GM12891 (cell line): ENCODE measurements at places on chromosomes 7 and 10.

- DNase-seq = no peak
Measured at GRCh38 chr7:141213226-141213625, 139.4 kb downstream of the TMEM178B start.

- DNase-seq = no peak
Measured at GRCh38 chr7:27670676-27671075, 8.0 kb upstream of the HIBADH start.

DNA sequence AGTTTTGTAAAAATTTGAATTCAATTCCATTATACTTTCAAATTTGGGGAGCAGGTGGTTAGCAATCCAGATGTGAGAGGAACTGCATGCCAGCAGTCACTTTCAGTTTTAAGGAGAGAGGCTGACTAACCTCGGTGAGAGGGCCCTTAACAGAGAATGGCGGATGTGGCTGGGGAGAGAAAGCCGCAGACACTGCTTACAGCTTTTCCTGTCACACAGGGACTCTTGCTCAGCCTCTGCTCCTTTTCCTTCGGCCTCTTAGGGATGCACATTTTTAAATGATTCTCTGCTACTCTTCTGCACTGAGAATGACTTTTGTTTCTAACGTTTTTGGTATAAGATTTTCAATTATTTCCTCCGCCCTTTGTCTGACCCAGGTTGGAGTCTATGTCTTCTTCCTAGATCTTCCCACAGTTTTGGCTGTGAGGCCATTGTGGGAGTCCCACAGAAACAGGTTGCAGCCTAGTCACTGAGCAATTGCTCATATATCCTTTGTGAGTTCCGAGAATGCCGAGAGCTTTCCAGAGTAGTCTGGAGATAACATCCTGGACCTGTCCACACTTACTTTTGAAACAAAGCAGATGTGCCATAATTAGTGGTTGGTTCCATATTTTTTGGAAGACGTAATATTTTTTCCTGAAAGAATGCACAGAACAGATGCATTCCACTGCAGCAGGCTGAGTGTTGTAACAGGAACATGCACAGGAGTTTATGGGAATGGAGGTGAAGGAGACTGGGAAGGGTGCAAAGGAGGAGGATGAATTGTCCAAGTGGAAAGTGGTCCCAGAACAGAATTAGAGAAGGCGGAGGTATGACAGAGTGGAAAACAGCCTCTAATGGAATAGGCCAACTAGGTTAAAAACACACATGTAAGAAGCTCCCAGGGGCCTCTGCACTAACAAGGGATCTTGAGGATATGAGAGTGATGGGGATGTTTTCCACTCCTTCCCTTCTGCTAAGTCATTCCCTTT is 168.0 kb upstream of the ZNF32 start:
- DNase-seq = peak; percentile 25

DNA sequence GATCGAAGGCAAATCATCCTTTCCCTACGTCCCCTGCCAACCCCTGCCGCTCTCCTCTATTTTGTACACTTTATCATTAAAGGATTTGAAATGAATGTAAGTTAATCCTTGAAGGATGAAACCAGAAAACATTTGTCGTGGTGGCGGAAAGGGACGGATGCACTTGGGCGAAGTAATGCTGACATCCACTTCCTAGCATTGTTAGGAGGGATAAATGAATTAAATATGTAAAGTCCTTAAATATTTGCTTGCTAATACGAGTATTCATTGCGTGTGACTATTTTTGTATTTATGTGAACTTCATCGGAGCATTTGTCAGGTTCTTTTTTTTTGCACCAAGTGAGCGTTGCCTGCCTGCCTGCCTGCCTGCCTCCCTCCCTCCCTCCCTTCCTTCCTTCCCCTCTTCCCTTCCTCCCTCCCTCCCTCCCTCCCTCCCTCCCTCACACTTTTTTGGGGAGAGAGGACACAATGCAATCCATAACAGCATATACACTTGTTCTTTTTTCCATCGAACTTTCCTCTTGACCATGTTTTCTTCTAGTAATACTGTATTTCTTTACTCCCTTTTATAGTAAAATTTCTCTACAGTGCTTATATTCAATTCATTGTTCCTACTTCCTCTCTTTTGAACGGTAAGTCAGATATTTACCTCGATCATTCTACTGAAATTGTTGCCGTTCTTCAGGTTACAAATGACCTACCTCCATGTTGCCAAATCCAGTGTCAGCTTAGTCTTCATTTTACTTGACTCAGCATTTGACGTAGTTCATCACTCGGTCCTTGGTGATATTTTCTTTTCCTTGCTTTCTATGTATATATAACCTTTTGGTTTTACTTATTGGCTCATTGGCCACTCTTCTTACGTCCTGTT is 831 bp downstream of the CCDC7 start:
- no peak for DNase-seq

DNA sequence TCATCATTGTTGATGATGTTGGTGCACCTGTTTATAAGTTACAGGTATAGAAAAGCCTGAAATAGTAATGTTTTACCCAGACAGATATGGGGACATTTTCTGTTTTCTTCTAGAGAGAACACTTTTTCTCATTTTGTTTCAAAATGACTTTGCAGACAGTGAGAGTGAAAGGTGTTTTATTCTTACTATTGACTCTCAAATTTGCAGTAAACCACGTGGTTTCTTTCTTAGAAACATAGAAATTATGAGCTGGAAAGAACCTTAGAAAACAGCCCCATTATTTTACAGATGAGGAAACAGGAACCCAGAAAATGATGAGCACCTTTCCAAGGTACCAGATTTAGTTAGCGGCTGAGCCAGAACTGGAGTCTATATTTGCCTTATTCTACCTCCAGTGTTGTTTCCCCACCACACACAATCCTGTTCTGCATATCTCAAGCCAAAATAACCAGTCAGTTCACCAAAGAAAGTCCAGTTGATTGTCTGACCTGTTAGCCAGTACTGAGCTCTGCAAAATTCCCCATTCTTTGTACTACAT is 138.9 kb upstream of the AHR start:
- no peak for DNase-seq

DNA sequence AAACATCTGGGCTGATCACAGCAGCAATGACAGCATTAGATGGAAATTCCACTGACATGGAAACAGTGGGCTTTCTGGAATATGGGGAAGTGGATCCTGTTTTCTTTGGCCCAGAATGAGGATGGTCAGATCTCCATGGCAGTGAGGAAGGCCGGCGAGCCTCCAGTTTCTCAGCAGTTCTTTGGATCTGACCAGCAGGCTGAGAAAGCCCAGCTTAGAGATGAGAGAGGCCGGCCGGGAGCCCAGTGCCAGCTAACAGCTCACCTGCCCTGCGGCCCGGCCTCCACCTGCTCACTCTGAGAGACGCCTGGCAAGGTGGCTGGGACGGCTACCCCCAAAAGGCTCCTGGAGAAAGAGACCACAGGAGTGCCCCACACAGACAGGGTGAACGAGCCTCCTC is 24.2 kb downstream of the GPER1 start:
- DNase-seq = no peak

DNA sequence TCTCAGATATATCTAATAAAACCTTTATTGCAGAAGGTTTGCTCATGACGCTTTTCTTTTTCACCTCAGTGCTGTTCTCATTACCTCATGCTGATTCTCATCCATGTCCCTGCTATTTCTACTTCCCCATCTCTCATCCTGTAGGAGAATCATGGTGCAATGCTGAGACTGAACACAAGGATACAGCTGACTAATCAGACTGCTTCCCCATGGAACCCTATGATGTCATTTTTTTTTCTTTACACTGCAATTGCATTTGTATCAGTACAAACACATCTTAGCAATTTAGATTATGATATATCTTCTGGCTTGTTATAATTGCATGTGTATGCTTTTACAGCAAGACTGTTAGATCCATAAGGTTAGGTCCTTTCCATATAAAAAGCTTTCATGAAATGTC is 93.7 kb downstream of the SEMA3A start:
- DNase-seq = no peak

GRCh38 chr7:41415471-41416207 is 287.3 kb downstream of the INHBA start:
- no peak for DNase-seq

DNA sequence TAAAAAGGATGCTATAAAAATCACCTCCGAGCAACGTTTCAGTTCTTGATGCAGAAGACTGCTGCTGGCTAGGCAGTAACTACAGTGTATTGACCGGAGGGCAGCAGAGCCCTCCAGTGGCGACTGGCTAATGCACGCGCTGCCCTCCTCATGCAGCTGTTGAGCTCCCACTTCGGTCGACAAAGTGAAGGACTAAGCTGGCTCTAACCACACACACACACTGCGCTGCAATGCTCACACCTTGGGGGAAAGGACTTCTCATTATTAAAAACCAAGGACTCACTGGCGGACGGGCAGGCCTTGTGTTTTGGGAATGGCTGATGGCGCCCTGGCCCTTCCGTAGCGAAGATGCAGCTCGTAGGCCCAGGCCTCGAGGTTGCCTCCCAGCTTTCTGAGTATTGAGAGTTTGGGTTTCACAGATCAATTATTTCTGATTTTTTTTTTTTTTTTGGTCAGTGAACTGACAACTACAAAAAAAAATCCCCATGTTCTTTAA is 120.9 kb upstream of the DIP2C start:
- DNase-seq = no peak

GRCh38 chr10:107671960-107672359 is 507.5 kb upstream of the SORCS1 start:
- DNase-seq = no peak

- no peak for DNase-seq
Measured at GRCh38 chr10:102644646-102645387, 538 bp downstream of the TRIM8 start.

DNA sequence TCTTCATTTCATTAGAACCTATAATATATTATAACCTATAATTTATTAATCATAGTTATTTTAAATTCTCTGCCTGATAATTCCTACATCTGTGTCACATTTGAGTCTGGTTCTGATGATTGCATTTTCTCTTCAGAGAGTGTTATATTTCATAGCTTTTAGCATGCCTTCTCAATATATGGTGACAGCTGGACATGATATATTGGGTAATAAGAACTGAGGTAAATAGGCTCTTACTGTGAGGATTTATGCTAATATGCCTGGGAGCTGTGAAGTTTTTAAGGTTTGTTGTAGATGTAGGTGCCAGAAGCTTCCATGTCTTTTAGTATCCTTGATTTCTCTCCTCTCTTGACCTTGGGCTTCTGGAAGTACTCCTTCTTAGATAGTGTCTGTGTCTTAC is 325.9 kb upstream of the SEMA3D start:
- no peak for DNase-seq

- DNase-seq = no peak
Measured at GRCh38 chr7:122975341-122975740, 20.2 kb downstream of the TAS2R16 start.

DNA sequence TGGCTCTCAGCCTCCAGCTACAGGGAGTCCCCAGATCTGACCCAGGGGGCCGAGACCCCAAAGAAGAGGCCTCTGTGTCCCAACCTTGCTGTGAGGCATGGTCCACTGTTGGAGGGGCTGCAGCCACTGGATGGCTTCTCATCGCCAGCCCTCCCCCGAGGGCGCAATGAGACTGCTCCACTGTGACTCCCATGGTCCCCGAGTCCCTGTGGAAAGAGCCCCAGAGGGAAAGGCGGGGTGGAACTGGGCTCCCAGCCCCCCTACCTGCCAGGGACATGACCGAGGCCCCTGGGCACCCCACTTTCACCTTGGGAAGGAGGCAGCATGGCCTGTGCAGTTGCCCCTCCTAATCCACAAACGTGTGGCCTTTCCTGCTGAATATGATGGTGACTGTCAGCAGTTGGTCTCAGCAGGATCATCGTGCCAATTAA is 33.5 kb upstream of the RET start:
- DNase-seq = no peak

DNA sequence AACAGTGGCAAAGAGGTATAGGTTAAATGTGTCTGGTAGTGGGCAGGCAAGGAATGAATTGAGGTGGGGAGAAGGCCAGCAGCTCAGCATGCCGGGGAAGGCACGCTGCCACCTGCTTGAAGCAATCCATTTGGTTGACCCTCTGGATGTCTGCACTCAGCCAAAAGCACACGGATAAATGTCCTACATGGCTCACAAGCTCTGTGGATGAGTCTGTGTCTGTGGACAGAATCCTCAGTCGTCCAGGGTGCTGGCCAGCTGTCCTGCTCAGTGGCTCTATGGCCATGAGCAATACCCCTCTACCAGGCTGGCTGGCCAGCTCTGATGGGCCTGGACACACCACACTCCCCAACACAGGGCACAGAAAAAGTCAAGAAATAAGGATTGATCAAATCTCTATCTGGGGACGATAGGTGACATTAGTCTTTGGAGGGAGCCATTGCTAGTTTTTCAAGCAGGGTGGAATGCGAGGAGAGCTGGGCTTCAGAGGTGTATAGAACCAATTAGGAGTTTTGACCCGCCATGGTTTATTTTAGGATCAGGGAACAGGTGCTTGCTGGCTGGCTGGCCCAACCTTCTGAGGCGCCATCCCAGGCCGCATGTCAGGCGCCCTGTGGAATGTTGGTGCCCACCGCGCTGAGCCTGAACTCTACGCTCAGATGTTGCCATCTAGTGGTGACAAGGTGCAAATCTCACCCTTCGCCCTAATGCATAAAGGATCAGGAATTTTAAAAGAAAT is 493.4 kb downstream of the TNS3 start:
- DNase-seq = peak; percentile 19

GRCh38 chr10:13365243-13365642 is 17.1 kb upstream of the SEPHS1 start:
- DNase-seq = no peak

DNA sequence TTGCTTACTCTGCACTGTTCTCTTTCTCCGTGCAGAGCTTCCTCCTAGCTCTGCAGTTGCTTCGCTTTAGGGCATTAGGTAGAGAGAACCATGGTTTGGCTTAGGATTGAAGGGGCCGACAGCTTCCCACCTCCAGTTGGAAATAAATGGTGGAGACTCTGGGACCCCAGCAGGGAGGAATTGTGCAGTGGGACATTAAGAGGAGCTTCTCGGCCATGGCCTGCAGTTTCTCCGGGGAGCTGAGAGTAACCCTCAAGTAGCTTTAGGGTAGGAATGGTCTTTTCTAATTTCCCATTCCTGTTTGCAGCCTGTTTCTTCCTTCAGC is 1.2 kb downstream of the SUFU start:
- DNase-seq = no peak

DNA sequence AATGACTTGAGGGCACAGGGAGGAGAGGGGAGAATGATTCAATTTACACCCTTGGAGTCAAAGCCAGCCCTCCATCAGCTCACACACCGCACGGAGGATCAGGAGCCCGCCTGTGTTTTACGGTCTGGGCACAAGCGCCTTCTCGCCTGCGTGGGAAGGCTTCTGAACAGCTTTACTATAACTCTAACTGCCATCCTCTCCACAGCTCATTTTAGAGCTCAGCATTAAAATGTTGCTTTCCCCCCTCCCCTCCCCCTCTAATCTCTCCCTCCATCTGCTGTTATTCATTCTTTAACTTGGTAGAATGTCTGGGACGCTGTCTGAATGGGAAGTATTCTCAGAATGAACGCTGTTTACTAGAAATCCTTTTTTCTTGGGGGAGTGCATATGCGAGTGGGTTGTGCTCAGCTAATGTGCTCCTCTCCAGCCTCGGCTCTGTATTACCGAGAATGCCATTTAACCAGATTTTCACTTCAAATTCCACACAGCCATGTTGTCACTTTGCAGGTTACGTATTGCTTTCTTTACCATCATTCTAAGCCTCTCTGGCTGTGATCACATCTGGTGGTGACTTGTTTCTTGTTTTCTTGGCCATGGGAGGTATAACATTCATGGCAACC is 140.1 kb downstream of the GFRA1 start:
- no peak for DNase-seq
